ENCODE measurements at places on chromosomes 7 and 10. TPM values are rescaled to one million over a fixed set of nuclear protein-coding genes. Genes with fewer than 3 reads are reported as not detected.
A peak's percentile ranks its signal among the peaks of the same experiment; 100 is the strongest.

DNA sequence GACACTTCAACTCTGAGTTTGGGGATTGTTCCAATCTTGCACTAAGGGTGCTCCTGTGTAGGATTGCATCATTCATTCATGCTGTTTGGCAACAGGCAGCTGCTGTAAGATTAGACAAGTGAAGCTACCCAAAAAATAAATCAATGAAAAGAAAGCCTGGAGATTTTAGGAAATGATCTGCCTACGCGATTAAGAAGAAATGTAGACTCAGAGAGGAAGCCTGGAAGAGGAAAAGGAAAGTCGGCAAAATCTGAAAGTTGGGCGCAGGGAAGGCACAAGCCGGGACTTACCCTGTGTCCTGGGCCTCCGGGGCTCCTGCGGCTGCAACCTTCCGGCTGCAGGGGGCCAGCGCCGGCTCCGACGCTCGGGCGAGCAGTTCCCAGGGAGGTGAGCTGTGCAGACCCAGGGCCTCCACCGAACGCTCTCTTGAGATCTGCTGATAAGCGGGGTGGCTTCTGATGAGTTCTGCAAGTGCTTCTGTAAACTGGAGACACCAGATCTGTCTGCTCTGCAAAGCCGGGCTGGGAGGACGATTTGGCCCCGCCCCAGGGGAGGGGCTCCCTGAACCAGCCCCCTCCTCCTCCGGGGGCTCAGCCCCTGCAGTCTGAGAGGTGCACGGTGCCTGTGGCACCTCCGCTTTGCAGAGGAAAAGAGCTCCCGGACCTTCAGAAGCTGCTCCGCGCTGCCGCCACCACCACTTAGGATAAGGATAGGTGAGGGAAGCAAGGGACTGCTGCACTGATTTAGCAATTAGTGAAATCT, 17.4 kb downstream of the PSPH start:
- peak; percentile 37 for DNase-seq

The ZNF783 gene
- 12.5 TPM for total RNA-seq

- no peak for DNase-seq
Measured at GRCh38 chr10:13161857-13162271, 506 bp downstream of the MCM10 start.

The PKD2L1 gene
- total RNA-seq, result 0.17 TPM

GRCh38 chr7:135827391-135827790, 78.8 kb upstream of the FAM180A start:
- no peak for DNase-seq

GRCh38 chr7:80207501-80207900, 72.9 kb downstream of the GNAI1 start:
- DNase-seq, result no peak

The SLC18A2 gene
- total RNA-seq, result not detected
